ENCODE measurements at places on chromosomes 12 and 14. TPM values are rescaled to one million over a fixed set of nuclear protein-coding genes. Genes with fewer than 3 reads are reported as not detected.
A peak's percentile ranks its signal among the peaks of the same experiment; 100 is the strongest.

- DNase-seq = no peak
These were observed 128.6 kb upstream of the CRY1 start for GRCh38 chr12:107221913-107222312.

DNA sequence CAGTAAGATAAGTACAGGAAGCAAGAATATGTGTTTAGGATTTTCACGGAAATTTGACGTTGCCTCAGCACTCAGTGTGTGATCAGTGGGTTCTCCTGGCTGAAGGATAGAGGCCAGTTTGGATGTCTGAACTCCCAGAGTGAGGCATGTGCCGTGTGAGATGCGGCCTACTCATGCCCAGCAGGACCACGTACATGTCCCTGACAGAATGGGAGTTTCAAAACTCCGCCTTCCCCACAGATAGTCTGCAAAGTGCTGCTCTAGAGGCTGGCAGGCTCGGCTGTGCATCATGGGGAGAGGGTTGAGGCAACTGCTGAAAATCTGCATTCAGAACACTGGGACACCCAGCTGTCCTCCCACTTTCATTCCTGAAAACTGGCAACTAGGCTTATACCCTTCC is 58.3 kb downstream of the NINJ2 start:
- DNase-seq = no peak

GRCh38 chr12:70196811-70197281 is 46.4 kb upstream of the CNOT2 start:
- DNase-seq = no peak

DNA sequence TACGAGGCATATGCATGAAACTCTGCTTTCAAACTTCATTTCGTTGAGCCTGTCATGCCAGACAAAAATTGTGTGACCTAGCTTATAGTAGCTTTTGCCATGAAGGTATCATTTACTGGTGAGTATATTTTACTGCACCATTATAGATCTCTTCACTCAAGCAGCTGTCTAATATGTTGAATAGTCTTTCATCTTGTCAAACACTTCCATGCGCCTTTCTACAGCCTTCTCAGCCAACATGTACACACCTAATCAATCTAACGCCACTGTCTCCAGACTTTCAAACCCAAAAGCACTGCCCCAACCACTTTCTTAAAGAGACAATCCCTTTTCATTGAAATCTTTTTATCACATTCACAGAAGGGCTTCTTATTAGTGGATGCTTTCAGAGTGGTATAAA is 757.4 kb downstream of the VRK1 start:
- DNase-seq = no peak

- DNase-seq = no peak
These were observed 22.1 kb upstream of the LGMN start for GRCh38 chr14:92770484-92770883.

DNA sequence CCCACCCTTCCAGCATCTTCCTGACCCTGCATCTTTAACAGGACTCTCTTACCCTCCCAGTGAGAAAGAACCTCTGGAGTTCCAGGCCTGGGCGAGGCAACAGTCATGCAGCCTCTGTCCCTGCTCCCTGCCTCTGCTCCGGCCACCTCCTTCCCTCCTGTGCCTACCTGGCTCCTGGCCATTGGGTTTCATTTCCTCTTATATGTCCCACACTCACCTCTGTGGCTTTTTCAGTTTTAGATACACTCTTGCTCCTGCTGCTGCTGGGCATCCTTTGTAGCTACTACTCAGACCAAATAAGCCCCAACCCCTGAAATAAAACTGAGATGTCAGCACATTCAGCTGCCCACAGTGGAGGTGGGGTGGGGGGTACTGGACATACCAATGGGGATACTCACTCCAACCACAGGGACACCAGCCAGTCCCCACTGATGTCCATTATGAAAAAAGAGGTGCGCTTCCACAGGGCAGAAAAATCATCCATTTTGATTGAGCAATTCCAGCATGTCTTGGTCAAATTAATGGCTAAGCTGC is 99.1 kb upstream of the NRXN3 start:
- no peak for DNase-seq

DNA sequence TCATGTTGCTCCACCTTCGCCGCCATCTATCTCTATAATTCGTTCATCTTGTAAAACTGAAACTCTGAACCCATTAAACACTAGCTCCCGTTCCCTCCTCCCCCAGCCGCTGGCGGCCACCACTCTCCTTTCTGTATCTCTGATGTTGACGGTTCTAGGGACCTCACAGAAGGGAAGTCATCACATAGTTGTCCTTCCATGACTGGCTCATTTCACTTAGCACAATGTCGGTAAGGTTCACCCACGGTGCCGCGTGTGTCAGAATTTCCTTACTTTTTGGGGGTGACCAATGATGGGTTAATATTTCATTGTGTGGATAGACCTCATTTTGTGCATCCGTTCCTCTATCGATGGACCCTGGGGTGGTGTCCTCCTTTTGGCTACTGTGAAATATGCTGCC is 2.0 kb upstream of the CACNA2D4 start:
- DNase-seq = no peak

- no peak for DNase-seq
These were observed 35.1 kb downstream of the EIF2S3B start for GRCh38 chr12:10540776-10541205.

DNA sequence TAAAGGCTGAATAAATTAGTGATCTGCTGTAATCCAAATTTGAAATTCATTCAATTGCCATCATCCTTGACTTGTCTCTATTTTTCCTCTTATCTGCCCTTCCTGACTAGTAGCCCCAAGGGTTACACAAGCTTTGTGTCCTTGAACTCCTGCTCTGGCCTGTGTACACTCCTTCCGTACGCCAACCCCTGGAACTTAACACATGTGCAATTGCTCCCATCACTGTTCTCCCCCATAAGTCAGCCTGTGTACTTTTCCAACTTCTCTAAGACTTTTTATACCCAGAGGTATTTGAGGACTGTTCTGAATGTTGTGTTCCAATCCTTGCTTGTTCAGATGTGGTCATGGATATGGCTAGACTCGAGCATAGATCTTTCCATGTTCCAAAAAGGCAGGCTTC is 171.1 kb upstream of the G2E3 start:
- no peak for DNase-seq

- no peak for DNase-seq
These were observed 465.4 kb downstream of the NPAS3 start for GRCh38 chr14:33404054-33404453.

GRCh38 chr12:92431146-92431545 is 271.6 kb upstream of the PLEKHG7 start:
- peak; percentile 37 for DNase-seq

DNA sequence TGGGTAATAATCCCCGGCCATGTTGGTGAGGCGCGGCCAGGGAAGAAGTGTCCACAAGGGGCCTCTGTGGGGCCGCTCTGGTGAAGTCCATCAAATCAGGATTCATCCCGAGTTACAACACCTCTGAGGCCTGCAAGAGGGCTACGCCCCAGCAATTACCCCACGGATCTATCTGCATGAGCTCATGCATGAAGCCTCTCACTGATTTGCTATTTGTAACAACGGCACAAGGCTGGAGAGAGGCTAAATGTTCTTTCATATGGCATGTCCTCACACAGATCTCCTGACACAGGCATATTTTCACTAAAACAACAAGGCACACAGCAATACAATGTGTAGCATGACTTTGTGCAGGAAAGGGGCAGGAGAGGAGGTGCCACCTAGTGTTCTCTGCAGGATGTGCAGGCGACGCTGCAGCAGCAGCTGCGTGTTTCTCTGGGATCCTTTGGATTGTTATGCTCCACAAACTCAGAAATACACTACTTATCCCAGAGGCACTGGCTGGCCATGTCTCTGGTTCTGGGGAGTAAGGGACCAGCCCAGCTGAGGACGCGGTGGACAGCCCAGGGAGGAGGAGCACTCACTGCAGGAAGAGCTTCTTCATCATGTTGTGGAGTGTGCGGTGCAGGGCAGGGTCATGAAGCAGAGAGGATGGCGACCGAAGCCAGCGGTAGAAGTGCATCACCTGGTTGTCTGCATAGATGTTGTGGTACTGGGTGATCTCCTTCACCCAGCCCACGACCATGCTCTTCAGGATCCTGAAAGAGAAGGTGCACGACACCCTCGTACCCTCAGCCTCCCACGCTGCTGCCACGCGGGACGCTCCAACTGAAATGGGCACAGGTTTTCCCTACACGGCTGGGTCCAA is 20.2 kb downstream of the P2RX2 start:
- no peak for DNase-seq

- DNase-seq = no peak
These were observed 214.5 kb downstream of the BTG1 start for GRCh38 chr12:91931111-91931510.

DNA sequence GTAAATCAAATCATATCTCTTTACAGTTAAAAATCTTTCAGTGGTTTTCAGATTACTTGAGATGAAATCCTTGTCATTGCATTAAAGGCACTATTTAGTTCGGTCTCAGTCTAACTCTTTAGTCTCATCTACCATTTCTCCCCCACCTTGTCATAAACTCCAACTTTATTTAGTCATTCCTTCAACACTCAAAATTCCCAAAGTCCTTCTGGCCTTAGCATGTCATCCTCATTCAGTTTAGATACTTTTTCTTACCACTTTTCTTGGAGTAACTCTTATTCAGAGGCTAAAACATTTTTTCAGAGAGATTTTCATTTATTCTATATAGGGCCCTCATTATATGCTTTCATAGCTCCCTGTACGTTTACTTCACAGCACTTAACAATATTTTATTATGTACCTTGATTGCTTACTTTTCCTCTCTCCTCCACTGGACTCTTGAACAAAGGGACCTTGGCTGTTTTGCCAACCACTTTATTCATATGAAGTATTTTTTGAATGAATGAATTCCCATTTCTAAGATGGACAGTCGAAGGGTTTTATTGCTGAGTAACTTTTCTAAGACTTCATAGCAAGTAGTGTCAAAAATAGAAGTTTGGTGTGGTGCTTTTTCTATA is 12.8 kb downstream of the USP15 start:
- no peak for DNase-seq

GRCh38 chr14:75438486-75439080 is 10.8 kb downstream of the JDP2 start:
- DNase-seq = no peak

DNA sequence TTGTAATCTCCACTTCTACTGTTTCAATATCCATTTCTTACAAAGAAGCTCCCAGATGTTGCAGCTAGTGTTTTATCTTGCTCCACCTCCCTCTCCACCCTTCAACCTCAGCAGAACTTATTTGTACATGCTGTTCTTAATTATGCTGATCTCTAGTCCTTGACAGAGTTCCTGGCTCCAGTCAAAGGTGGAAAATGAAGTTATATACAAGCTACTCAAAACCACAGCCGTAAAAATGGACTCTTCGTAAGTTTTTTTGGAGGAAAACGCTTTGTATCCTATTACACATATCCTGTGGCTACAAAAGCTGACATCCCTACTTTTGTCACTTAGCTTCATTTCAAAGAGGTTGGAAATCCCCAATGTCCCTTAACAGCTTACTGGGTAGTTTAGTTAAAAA is 1.3 kb downstream of the CLEC1A start:
- DNase-seq = no peak

DNA sequence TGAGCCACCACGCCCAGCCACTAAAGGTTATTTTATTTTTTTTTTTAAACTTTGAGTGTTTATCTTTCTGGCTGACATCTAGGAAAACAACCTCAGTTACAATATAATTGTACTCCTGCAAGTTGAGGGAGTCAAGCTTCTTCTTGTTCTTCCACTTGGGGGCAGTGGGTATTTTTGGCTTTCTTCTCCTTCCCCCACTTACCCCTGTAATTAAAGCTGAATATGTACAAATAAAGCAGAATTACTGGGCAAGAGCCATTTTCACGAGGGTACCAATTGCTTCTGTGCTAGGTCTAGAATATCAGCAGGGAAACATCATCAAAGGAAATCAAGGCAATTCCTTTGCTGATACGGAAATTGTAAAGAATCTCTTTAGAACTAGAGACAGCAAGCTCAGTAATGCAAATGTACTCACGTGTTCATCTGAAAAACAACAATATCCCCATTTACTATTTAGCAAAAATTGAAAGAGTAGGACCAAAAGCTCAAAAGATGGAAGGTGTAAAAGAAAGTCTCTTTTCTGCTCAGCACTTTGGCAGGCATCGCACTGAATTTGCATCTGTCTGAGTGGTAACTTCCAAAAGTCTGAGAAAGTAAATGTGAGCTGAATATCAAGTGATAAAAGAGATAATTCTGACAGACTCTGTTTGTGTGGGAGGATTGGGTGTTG is 72.8 kb downstream of the TAOK3 start:
- no peak for DNase-seq

DNA sequence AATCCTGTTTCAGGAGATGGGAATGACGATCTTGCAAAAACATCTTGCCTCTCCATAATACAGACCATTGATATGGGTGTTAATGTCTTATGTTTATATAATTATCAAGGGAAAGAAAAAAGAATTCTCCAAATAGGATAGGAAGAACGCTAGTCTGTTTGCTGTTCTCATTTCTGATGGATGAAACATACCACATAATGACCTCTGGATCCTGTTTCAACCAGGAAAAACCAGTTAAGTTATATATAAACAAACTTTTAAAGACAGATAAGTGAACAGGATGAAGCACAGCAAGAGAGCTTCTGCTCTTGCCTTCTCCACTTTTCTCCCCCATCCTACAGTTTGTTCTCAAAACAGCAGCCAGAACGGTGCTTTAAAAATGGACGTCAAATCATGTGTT is 27.8 kb downstream of the COQ6 start:
- DNase-seq = no peak

GRCh38 chr12:51924551-51925319 is 17.4 kb downstream of the ACVRL1 start:
- DNase-seq = no peak

DNA sequence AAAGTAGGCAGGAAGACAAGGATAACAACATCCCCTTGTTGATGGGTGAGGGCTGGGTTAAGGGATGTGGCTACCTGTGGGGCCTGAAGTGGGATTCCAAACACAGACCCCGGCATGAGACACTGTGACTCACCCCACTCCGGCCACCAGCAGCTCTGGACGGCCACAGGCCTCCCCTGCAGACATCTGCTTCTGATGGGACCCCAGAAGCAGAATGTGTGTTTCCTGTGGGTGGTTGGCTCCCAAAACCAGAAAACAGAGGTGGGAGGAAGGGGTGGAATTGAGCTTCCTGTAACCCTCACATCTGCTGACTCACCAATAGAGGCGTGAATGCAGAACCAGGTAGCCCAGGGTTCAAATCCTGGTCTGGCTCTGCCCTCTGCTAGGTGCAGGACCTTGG is 216.6 kb upstream of the PWP1 start:
- no peak for DNase-seq

- DNase-seq = no peak
These were observed 975 bp upstream of the RTL1 start for GRCh38 chr14:100904307-100905087.

DNA sequence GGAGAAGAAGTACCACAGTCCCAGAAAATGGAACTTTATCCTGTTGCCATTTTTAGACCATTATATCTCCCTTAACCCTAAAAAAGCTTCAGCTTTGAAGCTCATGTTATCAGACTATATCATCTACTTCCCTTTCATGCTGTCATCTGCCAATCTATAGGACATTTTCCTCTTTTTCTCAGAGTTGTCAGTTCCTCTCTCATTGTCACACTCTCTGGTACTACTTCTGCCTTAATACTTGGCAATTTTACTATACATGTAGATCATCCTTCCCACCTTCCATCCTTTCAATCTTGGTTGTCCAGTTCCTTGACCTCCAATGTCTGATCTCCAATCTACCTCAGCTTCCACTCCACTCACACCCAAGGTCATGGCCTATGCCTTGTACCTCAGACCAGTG is 57.4 kb downstream of the SLC15A5 start:
- no peak for DNase-seq

GRCh38 chr12:32454866-32455265 is 55.5 kb downstream of the FGD4 start:
- no peak for DNase-seq

Gene LBHD2
- not detected for total RNA-seq

Gene OTOGL
- total RNA-seq = not detected

Gene FLRT2
- total RNA-seq = not detected

Gene MYF5
- total RNA-seq = not detected

Gene SLC6A13
- total RNA-seq = 0.64 TPM

Gene TRAFD1
- 49.6 TPM for total RNA-seq

Gene SOAT2
- 3.8 TPM for total RNA-seq
